Islet precursor cell (in vitro differentiated cells): ENCODE measurements at places on chromosomes 3 and 15.

- DNase-seq = no peak
Measured at GRCh38 chr3:195105389-195105788, 165.6 kb downstream of the XXYLT1 start.

GRCh38 chr3:99875929-99876841 lies 58.5 kb downstream of the CMSS1 start:
- peak; percentile 92 for DNase-seq

DNA sequence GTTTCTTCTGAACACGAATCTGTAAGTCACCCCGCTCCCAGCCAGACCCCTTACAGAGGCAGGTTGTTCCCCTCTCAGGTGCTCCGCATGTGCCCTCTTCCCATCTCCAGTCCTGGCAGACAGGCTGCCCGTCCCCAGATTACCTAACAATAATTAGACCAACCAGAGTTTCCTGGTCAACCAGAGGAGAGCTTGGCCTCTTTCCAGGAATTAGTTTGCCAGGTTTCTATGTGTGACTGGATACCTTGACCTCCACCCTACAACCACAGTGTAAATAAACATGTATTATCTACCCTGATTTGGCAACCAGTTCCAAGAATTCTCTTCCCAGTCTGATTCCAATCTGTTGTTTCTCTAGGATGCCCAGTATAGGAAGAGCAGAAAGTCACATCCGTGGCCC lies 178.0 kb upstream of the UMPS start:
- no peak for DNase-seq

GRCh38 chr15:78012643-78013077 lies 64.9 kb downstream of the TBC1D2B start:
- no peak for DNase-seq
